ENCODE measurements at places on chromosomes 6 and 20.

GRCh38 chr6:121335087-121336008 is 1.1 kb upstream of the TBC1D32 start:
- no peak for DNase-seq

GRCh38 chr6:37783025-37783855 is 36.3 kb upstream of the ZFAND3 start:
- no peak for DNase-seq

- DNase-seq = no peak
These were observed 43.0 kb downstream of the PRPH2 start for GRCh38 chr6:42679358-42679757.

DNA sequence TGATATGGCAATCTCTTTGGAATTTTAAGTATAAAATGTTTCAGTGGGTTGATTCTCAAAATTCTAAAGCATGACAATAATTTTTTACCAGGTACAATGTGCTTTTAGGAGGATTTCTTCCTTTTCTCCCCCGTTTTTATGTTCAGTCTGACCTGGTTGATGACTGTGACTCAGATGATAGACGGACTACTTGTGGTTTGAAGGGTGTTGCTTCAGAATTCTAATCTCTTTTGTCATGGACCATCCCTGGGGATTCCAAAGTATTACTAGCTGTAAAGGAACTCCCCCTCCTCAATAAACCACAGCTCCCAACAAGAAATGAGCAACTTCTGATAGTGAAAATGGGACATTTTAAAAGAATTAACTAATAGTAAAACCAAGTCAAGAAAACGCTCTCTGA is 34.9 kb upstream of the TNFAIP3 start:
- DNase-seq = no peak

GRCh38 chr6:138263963-138264362 is 45.7 kb upstream of the PBOV1 start:
- no peak for DNase-seq

DNA sequence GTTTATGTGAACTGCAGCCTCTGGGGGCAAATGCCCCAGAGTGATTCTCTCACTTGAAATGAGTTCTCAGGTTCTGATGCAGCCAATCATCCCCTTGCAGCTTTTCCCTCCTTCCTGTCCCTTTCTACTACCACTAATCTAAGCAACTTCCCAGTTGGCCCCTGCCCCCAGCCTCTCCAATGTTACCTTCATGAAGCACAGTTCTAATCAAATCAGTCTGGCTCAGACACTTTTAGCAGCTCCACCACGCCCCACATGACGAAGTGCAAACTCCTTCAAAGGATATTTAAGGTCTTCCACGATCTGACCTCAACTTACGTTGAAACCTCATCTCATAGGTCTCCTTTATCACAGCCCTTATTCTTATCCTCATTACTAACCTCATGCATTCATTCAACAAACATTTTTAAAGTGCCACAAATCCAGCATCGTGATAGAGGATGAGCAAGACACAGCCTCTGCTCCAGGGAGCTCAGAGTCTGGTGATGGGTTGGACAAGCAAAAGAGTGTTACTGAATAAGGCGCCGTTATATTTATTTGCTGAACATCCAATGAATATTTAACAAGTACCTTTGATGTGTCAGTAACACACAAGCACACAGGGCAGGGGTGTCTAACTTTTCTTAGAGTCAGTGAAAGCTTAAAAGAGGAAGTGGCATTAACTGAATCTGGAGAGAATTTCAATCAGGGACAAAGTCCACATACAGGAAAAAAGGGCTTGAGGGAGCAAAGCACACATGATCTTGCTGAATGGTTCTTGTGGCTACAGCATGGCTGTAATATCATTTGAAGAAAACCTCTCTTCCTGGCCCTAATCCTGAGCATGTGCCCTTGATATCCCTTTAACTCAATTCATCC is 20.4 kb upstream of the DTNBP1 start:
- DNase-seq = no peak

DNA sequence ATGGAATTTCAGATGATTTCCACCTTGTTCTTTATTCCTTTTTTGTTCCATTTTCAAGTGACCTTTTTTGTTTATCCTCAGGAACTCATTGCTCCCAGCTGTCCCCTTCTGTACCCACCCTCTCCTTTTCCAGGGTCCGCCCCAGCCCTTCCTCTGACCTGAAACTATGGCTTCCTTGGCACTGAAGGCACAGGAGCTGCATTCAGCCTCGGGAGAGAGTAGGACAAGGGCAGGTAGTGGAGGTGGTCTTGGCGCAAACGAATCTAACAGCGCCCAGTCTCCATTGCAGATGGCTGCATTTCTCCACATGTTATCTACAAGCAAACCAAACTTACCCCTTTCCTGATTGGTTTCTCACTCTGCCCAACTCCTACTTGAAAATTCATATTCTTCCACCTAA is 8.8 kb upstream of the ULBP2 start:
- no peak for DNase-seq

DNA sequence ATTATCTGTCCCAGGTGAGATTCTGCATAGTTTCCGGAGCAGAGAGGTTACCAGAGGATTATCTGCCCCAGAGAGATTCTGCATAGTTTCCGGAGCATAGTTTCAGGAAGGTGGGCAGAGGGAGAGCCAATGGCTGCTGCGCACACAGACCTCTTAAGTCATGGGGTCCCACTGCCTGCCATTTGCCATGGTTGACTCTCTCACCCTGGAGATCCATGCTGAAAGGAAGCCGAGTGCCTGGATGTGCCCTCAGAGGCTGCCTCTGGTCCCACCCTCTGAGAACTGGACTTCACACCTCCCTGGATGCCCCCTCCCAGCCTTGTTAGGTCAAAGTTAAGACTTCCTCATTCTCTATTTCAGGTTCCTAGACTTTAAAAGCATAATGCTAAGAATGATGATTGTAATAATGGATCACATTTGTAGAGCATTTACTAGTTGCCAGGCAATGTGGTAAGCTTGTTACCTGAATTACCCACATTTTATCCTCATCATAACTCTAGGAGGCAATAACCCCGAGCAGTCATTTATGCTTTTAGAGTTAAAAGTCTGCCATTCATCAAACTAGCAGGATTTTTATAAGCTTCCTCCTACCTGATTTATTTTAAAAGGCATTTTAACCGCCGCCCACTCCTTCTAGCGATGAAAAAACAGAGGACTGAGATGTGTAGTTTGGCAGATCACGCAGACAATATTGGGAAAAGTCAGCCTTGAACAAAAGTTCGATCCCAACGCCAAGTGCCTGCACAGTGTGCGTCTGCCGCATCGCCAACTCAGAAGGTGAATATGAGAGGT is 11.9 kb downstream of the SERPINB9 start:
- no peak for DNase-seq

All from activated CD4-positive, CD25-positive, alpha-beta regulatory T cell (primary cell).